ENCODE measurements at places on chromosomes 4 and X. TPM values are rescaled to one million over a fixed set of nuclear protein-coding genes. Genes with fewer than 3 reads are reported as not detected.

DNA sequence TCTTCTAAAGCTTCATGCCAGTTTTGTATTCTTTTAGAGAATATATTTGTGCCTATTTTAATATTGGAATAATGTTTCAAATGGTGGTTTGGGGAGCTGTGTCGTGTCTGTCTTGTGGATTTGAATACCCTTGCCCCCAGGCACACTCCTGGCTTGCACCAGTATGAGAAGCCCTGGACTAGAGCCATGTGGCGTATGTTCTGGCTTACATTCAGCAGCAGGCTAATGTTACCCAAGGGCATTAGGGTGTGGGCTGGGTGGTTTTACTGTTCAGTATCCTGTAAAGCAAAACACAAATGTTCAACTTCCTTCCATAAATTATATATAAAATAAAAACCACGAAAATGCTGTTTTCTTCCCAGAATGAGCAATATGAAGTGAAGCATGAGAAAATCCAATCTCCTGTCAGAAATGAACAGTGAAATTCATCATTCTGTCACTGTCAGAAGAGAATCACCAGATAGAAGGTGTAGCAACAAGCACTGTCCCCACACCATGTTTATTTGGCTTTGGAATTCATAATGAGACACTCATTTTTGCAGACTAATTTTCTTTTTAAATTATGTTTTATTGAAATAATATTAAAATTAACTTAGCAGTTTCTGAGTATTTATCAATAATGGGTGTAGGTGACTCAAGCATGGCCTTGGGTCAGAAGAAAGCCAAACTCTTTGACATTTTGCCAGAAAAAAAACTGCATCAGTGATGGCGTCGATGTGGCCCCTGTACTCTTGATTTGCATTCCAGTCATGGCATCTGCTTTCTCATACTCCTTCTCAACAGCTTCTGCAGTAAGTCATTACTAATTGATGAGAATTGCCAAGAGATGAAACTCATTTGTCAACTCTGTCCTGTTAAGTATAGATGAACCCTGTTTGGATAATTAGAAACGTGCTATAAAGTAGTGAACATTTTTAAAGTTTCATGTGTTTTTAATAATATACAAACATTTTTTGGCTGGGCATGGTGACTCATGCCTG lies 43.8 kb downstream of the WWC2 start:
- no peak overlapping the region for H3K4me3 ChIP-seq
- H3K27me3 ChIP-seq = no peaks in the 10 kb centered on the region
- peaks cover 26% of the 10 kb centered on the region for H3K4me1 ChIP-seq
- no peak for DNase-seq
- no peaks in the 10 kb centered on the region for H3K36me3 ChIP-seq

DNA sequence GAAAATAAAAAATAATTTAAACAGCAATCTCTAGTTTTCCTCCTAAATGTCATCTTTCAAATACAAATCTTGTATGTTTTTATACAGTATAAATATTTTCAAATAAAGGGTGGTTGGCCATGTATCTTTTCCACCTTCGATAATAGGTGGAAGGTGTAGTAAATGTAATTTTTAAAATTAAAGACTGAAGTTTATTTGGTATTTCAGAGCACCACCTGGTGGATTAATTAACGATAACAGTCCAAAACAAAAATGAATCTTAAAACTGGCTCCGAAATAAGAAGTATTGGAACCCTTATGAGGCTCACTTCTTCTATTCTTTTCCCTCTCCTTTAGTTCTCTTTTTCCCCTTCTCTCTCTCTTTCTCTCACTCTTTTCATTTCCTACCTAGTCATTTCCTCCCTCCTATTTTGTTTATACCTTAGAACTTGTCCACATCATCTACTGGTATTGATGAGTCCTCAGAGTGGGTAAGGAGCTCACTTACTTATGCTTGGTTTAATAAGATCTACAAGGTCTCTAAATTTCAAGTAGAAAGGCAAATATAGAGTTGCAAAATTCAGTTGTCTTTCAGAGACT lies 82.9 kb upstream of the EXOC1L start:
- no peak for DNase-seq
- no peaks in the 10 kb centered on the region for H3K27me3 ChIP-seq

DNA sequence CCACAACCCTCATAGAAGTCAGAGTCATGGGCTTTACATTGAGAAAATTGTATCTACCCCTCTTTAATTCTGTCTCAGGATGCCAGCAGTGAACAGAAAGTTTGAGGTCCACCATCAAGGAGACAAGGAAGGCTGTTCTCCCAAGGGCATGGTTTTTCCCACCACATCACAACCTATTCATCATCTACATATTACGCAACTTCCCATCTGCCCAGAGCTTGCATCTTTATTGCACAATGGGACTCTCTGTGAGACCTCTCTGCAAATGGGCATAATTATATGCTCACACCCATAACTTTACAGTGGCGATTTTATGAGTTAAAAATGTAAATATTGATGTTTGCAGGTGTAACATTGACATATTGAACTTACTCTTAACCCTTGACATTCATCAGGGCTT lies 38.9 kb downstream of the PAGE2 start:
- no peak for DNase-seq
- H3K4me1 ChIP-seq = no peaks in the 10 kb centered on the region
- no peak overlapping the region for H3K4me3 ChIP-seq
- no peak overlapping the region for H3K27ac ChIP-seq
- no peaks in the 10 kb centered on the region for H3K27me3 ChIP-seq

The MAGEA8 gene
- not detected for total RNA-seq

The TMEM31 gene
- total RNA-seq = not detected

DNA sequence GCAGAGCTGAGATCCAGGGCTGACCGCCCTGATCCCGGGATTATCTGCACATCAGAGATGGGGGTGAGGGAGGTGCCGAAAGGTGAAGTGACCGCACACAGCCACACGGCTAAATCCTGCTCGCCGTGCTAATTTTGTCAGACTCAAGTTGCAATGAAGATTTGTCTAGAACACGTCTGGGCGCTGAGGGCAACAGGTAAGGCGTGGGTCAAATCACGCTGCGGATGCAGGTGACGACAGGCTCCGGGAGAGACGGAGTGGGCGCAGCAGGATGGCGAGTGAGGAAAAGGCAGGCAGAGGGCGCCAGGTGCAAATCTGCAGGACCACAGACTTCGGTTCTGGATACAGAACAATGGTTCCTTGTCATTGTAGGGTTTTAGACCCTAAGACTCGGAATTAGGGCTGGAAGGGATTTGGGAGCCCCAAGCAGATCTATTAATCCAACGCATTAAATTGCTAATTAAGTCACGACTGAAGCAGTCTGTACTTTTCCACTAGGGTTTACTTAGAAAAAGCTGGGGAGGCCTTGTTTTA lies 1.9 kb upstream of the TBC1D14 start:
- peaks cover 32% of the 10 kb centered on the region for H3K4me1 ChIP-seq
- no peaks in the 10 kb centered on the region for H3K36me3 ChIP-seq
- DNase-seq = peak; percentile 49

The PCDH11X gene
- 0.07 TPM for total RNA-seq

The PABPC5 gene
- not detected for total RNA-seq

The FAAH2 gene
- total RNA-seq = 7.8 TPM

- no peaks in the 10 kb centered on the region for H3K27me3 ChIP-seq
- no peak overlapping the region for H3K27ac ChIP-seq
- DNase-seq = no peak
- H3K4me3 ChIP-seq = no peak overlapping the region
- no peaks in the 10 kb centered on the region for H3K4me1 ChIP-seq
- peaks cover 1% of the 10 kb centered on the region for H3K36me3 ChIP-seq
Observed at GRCh38 chrX:41733939-41734338, 10.0 kb downstream of the GPR82 start.

- DNase-seq = no peak
- no peaks in the 10 kb centered on the region for H3K36me3 ChIP-seq
- no peak overlapping the region for H3K4me3 ChIP-seq
- no peaks in the 10 kb centered on the region for H3K4me1 ChIP-seq
- H3K27me3 ChIP-seq = no peaks in the 10 kb centered on the region
- no peak overlapping the region for H3K27ac ChIP-seq
Observed at GRCh38 chrX:71098951-71099506, 3.4 kb downstream of the FOXO4 start.

DNA sequence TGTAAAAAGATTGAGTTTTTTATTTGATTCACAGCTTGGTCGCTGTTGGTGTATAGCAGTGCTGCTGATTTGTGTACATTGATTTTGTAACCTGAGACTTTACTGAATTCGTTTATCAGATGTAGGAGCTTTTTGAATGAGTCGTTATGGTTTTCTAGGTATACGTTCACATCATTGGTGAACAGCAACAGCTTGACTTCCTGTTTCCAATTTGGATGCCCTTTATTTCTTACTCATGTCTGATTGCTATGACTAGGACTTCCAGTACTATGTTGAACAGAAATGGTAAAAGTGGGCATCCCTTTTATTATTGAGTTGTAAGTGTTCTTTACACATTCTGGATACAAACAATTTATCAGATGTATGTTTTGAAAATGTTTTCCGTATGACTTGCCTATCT lies 76.0 kb downstream of the ADGRG4 start:
- no peak for DNase-seq
- H3K27ac ChIP-seq = no peak overlapping the region
- H3K4me1 ChIP-seq = no peaks in the 10 kb centered on the region

DNA sequence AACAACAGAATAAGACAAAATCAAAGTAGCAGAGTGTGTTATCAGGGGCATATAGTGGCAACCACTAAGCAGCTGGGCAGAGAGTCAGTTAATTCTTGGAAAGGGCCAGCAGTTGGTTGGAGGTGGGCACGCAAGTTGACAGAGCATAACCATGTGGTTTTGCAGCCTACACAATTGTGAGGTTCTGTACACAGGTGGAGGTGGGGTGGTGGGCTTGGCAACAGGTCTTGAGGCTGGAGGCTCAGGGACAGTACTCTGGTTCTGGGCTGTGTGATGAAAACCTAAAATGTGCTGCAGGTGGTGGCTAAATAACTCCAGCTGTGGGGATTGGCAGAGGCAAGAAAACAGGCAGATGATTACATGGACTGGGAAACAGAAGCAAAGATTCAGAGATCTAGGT lies 1112.7 kb downstream of the PDHA2 start:
- H3K27ac ChIP-seq = no peak overlapping the region
- H3K4me3 ChIP-seq = no peak overlapping the region
- H3K27me3 ChIP-seq = no peaks in the 10 kb centered on the region
- no peaks in the 10 kb centered on the region for H3K36me3 ChIP-seq
- H3K4me1 ChIP-seq = no peaks in the 10 kb centered on the region
- DNase-seq = no peak

DNA sequence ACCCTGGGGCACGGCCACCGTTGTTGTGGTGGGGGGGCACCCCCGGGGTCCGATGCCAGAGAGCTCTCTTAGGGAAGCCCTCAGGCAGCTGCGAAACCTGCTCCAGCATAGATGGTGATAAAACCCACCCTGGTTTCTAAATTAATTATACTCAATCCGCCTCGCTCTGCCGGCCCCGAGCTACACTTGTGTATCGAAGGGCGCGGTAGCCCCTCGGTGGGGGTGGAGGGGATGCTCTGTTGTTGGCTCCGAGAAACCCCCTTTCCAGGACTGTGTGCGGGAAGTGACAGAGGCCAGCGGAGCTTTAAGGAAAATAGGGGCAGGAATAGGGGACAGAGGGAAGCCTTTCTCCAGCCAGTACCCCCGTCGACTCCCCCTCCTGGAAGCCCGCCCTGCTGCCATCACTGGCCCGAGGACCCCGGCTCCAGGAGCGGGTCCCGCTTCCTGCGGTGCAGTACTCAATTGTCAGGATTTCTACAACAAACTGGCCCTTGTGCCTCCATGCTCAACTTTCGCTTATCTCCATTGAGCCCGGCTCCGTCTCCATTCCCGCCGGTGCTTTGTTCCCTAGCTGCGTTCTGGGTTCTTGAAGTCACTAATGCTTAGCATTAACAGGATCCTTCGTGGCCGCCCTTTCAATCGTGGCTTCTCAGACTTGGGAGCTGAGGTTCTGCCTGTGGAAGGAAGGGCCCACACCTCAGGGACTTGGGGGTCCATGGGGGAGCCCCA lies 408.2 kb downstream of the BCOR start:
- peak overlapping the region; percentile 48 for H3K4me3 ChIP-seq
- peaks cover 6% of the 10 kb centered on the region for H3K4me1 ChIP-seq
- H3K27me3 ChIP-seq = no peaks in the 10 kb centered on the region
- no peaks in the 10 kb centered on the region for H3K36me3 ChIP-seq
- no peak for DNase-seq
- H3K27ac ChIP-seq = no peak overlapping the region

The ENOPH1 gene
- 67.6 TPM for total RNA-seq

The ADH1A gene
- total RNA-seq = not detected

The LINC00632 gene
- not detected for total RNA-seq

The PFKFB1 gene
- 0.21 TPM for total RNA-seq

DNA sequence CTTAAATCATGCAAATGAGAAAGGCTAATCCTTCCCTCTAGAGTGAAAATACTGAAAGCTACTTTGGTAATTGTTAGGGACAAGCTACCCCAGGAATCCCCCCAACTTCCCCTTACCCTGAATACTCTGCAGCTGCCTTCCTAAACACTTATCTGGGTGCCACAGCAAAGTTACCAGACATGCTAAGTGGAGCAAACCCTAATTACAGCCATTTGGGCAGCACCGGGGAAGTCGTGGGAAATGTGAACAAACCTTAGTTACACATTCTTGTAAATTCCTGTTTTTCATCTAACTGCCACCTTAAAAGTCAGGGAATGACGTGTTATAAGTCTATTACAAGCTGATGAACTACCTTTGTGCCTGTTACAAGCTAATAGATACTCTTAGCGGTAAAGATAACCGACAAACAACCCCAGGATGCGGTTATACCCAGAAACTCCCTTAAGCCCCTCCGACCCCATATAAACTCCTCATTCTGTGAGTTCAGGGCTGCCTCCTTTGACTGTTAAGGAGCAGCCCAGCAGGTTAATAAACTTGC lies 66.0 kb upstream of the PLAC8 start:
- no peak overlapping the region for H3K4me3 ChIP-seq
- H3K27me3 ChIP-seq = no peaks in the 10 kb centered on the region
- no peak overlapping the region for H3K27ac ChIP-seq
- DNase-seq = no peak
- no peaks in the 10 kb centered on the region for H3K36me3 ChIP-seq
- no peaks in the 10 kb centered on the region for H3K4me1 ChIP-seq

DNA sequence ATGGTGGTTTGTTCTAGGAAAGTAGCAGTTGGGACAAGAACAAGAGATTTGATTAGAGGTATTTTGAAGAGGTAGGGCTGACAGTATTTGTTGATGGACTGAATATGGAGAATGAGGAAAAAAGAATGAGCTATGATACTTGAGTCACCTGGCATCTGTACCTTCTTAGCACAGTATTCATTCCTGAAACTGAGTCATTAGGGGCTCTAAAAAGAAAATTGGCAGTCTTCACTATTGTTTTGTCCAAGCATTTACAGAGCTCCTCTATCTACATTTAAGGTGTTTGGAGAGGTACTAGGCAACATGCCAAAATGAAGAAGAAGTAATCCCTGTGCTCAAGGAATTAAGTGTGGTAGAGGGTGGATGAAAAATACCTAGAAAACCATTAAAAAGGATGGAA lies 165.8 kb downstream of the SHROOM4 start:
- no peak overlapping the region for H3K27ac ChIP-seq
- H3K36me3 ChIP-seq = no peaks in the 10 kb centered on the region
- no peaks in the 10 kb centered on the region for H3K27me3 ChIP-seq
- no peaks in the 10 kb centered on the region for H3K4me1 ChIP-seq

The ZFYVE28 gene
- total RNA-seq = 0.70 TPM

The HELT gene
- total RNA-seq = not detected
